DND-41 (cell line): ENCODE measurements at places on chromosomes 6 and 20.

DNA sequence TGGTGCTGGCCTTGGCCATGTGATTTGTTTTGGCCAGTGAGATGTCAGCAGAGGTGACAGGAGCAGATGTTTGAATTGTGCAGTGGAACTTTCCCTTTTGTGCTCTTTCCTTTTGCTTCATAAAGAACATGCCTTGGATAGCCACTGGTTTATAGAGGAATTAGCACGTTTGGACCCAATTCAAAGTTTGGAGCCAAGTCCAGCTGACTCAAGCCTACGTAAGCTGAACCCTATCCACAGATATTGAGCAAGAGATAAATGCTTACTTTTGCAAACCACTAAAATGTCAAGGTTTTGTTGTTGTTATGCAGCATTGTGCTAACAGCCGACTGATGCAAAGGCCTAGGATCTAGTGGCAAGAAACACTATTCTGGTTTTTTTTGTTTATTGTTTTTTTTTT lies 230.9 kb upstream of the CITED2 start:
- H3K4me1 ChIP-seq: no peaks in the 10 kb centered on the region
- no peaks in the 10 kb centered on the region for H3K27me3 ChIP-seq
- DNase-seq: no peak

- DNase-seq: no peak
- no peak overlapping the region for H3K27ac ChIP-seq
- no peaks in the 10 kb centered on the region for H3K27me3 ChIP-seq
- peaks cover 39% of the 10 kb centered on the region for H3K4me1 ChIP-seq
- H3K36me3 ChIP-seq: no peaks in the 10 kb centered on the region
- H3K4me3 ChIP-seq: no peak overlapping the region
These were observed 75.2 kb downstream of the BACH2 start for GRCh38 chr6:90221403-90221802.

DNA sequence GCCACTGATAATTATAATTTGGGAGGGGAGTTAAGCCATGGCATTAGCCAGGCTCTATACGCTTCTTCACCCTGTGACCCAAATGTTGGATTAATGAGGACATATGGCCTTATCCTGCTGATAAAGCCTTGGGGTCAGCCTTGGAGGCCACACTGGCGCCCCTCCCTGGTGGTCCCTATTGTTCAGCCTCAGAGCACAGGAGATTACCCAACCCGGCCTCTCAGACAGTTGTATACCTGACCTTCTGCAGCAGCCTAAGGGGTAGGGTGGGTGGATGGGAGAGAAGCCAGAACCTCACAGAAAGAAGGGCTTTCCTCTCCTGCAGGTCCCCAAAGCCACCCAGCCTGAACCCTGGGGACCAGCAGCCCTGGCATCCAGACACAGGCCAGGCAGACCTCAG lies 76.8 kb downstream of the LINC00237 start:
- no peaks in the 10 kb centered on the region for H3K36me3 ChIP-seq
- no peak for DNase-seq
- H3K27ac ChIP-seq: no peak overlapping the region
- H3K4me1 ChIP-seq: no peaks in the 10 kb centered on the region
- no peak overlapping the region for H3K4me3 ChIP-seq

DNA sequence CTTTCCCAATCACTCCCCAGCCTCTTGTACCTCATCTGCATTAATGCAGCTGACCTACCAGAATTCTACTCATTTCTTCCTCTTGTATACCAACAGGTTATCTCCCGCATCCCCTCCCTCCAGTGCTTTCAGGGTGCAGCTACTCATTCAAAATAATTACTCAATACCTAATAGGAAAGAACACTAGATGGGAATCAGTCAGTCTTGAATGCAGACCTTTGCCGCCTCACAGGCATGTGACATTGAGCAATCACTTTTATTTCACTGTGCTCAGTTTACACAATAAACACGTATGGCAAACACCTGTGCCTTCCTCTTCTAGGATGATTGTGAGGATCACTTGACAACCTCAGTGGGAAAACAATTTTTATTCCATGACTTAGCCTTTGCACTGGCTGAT lies 13.3 kb downstream of the ZSCAN31 start:
- no peaks in the 10 kb centered on the region for H3K27me3 ChIP-seq
- DNase-seq: no peak

DNA sequence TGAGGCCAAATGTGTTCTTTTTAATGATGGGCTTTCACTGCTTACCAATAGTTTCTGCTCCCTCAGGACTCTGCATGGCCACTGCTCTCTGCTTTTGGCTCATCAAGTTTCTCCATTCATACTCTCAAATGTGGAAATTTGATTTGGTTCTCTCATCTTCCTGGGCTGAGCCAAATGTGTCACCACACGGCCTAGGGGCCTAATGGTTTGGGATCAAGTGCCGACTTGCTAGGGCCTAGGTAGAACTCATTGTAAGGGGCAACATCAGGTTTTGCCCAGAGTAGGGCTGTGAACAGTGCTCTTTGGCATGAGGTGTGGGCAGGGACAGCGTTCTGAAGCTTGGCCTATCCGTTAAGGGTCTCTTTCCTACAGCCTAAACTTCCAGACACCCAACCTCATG lies 3.9 kb upstream of the MRPS10 start:
- no peaks in the 10 kb centered on the region for H3K27me3 ChIP-seq
- DNase-seq: no peak
- no peaks in the 10 kb centered on the region for H3K36me3 ChIP-seq
- no peak overlapping the region for H3K27ac ChIP-seq
- H3K4me3 ChIP-seq: no peak overlapping the region

DNA sequence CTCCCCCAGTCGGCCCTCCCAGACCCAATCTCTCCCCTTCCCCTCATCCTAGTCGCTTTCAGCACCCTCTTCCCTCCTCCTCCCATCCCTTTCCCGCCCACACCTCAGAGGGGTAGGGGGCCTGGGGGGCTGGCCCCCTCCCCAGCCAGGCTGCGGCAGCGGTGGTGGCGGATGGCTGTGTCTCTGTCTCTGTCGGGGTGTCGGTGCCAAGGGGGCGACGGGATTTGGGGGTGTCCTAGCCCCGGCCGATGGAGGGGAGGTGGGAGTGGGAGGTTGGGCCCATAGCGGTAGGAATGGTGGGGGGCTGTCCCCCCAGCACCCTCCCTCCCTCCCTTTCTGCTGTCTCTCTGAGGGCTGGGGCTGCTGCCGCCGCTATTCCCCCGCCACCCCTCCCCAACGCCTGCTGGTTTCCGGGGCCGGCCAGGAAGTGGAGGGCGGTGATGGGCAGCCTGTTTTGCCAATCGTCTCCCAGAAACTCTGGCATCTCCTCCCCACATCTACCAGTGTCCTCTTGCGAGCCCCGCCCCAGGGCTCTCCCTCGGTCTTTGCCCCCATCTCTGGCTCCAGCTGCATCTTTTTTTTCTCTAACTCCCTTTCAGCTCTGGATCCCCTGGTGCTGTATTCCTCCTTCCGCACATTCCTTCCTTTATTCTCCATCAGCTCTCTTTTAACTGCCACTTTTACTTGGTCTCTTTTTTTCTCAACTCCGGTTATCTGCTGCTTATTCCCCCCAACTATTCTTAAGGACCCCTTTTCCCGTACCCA lies at the start of gene AGPAT1:
TSS of gene AGPAT1 (minus strand) at position 374 of the 765 bp plus-strand sequence. CDS start 4,588 bp downstream, outside the sequence.
- peak; percentile 99 for DNase-seq
- no peaks in the 10 kb centered on the region for H3K27me3 ChIP-seq
- peak within 1 kb of the TSS; percentile 91 for H3K4me3 ChIP-seq
- H3K27ac ChIP-seq: peak within 1 kb of the TSS; percentile 93
- H3K36me3 ChIP-seq: peaks cover 19% of the 10 kb centered on the region

- peak overlapping the region; percentile 34 for H3K4me3 ChIP-seq
- peak overlapping the region; percentile 45 for H3K27ac ChIP-seq
- peaks cover 8% of the 10 kb centered on the region for H3K27me3 ChIP-seq
- peaks cover 22% of the 10 kb centered on the region for H3K4me1 ChIP-seq
- peak; percentile 54 for DNase-seq
- H3K36me3 ChIP-seq: no peaks in the 10 kb centered on the region
These were observed 3.2 kb upstream of the HLA-DMB start for GRCh38 chr6:32943864-32944649.

GRCh38 chr6:12957321-12958051 lies 240.9 kb downstream of the PHACTR1 start:
- peak; percentile 40 for DNase-seq
- peaks cover 39% of the 10 kb centered on the region for H3K27me3 ChIP-seq
- H3K4me3 ChIP-seq: peak overlapping the region; percentile 56
- peaks cover 17% of the 10 kb centered on the region for H3K4me1 ChIP-seq
- H3K36me3 ChIP-seq: no peaks in the 10 kb centered on the region
- no peak overlapping the region for H3K27ac ChIP-seq

DNA sequence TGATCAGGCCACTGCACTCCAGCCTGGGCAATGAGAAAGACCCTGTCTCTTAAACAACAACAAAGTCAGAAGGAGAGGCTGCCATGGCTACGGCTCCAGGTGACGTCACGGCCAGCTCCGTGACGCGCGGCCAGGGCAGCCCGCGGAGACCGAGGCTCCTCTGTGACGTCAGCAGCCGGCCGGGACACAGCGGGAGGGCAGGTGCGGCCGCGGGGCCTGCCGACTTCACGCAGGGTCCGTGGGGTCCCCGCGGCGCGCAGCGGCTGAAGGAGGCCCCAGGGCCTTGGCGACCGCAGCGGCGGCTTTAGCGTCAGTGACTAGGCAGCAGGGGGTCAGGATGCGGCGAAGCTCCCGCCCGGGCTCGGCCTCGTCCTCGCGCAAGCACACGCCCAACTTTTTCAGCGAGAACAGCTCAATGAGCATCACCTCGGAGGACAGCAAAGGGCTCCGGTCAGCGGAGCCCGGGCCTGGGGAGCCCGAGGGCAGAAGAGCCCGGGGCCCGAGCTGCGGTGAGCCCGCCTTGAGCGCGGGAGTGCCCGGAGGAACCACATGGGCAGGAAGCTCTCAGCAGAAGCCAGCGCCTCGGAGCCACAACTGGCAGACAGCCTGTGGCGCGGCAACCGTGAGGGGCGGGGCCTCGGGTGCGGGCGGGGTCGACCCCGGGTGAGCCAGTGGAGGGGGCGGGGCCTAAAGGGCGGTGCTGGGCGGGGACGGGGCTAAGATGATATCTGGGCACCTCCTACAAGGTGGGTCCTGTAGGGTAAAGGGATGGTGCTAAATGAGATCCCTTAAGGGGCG lies at the start of gene SPAG4:
TSS of gene SPAG4 (plus strand) at position 163 of the 798 bp plus-strand sequence. CDS start at position 338, 175 bp downstream.
- H3K4me1 ChIP-seq: peaks cover 38% of the 10 kb centered on the region
- H3K36me3 ChIP-seq: no peaks in the 10 kb centered on the region
- DNase-seq: peak; percentile 100
- H3K27me3 ChIP-seq: no peaks in the 10 kb centered on the region
- peak within 1 kb of the TSS; percentile 37; the same call in 1 of the 2 replicates for H3K4me3 ChIP-seq

- no peaks in the 10 kb centered on the region for H3K36me3 ChIP-seq
- no peaks in the 10 kb centered on the region for H3K27me3 ChIP-seq
- no peaks in the 10 kb centered on the region for H3K4me1 ChIP-seq
- no peak overlapping the region for H3K27ac ChIP-seq
- no peak for DNase-seq
These were observed 534.2 kb upstream of the GJE1 start for GRCh38 chr6:141598487-141598886.
